ENCODE measurements at places on chromosomes 12 and 14.

DNA sequence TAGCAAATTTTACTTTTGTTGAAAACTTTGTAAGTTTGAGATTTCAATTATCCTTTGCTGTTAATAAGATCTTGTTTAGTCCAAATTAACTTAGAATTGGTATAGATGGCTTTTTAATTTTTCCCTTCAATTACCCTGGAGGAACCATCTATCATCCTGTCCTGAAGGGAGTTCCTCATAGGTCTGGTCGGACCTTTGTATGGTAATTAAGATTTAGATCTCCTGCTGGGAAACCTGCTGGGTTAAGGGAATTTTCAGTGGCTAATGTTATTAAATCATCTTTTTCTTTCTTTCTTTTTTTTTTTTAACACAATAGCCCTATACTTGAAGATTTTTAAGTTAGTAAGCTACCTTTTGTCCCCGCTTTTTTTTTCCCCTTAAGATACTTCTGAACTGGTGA lies 63.0 kb upstream of the PRMT8 start:
- no peak for DNase-seq

- DNase-seq, result no peak
These were observed 4.0 kb upstream of the INF2 start for GRCh38 chr14:104685216-104685997.

DNA sequence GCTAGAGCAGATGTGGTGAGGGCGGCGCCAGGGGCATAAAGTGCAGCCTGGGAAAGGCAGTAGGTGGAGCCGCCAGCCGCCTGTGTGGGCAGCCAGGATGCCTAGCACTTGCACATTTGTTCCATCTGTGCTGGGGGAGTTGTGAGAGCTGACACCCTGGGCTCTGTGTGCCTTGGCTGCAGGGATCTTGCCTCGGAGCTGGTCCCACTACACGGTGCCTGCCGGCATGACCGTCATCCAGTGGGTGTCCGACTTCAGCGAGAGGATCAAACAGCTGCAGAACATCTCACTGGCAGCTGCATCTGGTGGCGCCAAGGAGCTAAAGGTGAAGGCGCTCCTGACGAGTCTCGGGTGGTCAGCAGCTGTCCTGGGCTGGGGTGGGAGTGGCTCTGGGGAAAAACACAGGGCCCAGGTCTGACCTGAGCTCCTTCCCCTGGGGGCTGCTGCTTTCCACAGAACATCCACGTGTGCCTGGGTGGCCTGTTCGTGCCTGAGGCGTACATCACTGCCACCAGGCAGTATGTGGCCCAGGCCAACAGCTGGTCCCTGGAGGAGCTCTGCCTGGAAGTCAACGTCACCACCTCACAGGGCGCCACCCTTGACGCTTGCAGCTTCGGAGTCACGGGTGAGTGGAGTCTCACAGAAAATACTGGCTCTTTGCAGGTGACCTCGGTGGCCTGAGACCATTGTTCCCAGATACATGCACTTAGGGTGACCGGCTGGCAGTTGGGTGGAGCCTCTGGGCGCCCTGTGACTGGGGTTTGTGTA lies 37.4 kb downstream of the HSP90AA1 start:
- no peak for DNase-seq

- DNase-seq, result no peak
These were observed 144.1 kb upstream of the PTPRQ start for GRCh38 chr12:80299976-80300375.

DNA sequence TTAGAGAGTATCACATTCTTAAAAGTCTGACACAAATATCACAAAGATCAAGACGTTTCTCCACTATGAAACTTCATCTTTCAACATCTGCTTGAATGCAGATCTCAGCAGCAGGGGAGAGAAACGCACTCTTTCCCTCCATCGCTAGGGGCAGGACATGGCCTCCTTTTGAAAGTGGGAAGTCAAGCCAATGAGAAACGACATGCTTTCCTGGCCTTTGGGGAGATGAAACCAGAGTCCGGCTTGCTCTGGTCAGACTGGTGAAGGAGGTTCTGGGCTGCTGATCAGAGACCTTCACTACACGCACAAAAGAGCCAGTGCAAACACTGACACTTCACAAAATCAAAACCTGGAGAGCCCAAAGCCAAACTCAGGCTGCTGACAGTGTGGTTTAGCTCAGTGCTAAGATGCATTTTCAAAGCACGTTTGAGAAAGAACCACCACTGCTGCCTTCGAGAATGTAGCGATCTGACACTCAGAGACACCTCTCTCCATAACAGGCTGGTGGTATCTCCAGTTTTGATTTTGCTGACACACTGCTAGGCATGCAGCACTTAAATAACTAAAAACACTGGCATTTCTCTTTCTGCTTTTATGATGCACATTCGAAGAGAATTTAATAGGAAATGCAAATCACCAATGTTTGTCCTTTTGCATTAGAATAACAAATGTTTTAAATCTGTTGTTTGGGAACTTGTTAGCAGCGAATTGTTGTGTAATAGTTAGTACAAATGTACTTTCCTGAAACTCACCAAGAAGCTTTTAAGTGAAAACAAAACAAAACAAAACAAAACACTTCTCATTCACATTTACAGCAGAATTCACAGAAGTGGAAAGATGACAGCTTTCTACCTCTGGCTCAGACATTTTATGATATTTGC lies 93.9 kb upstream of the OVCH1 start:
- DNase-seq, result no peak

GRCh38 chr12:113030875-113031525 lies 25.5 kb upstream of the DTX1 start:
- peak; percentile 21 for DNase-seq

DNA sequence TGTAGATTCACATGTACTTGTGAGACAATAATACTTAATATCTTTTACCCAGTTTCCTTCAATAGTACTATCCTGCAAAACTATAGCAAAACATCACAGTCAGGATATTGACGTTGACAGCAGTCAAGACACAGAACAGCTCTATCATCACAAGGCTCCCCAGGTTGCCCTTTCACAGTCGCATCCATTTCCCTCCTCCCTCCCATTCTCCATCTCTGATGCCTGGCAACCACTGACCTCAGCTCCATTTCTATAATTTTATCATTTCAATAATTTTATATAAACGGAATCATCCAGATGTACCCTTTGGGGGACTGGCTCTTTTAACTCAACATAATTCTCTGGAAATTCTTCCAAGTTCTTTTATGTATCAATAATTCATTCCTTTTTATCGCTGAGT lies 81.5 kb downstream of the PLXNC1 start:
- DNase-seq, result no peak

DNA sequence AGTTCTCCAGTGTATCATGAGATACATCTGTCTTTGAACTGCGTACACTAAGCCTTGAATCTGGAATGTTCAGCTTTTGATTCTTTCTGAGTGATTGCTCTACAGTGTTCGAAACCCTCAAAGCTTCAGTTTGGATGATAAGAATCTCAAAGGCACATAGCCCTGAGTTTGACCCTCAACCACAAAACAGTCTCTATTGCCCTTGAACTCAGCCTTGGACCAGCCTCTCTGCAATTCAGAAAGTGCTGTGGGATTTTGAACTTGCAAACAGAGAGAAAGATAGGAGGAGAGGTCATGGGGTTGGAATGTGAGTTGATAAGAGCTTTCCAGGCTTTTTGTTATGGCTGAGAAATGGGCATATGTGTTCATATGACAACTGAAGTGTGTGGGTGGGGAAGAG lies 100.3 kb downstream of the MYRFL start:
- DNase-seq, result no peak

- no peak for DNase-seq
These were observed 141.8 kb upstream of the DYRK2 start for GRCh38 chr12:67506739-67507138.

DNA sequence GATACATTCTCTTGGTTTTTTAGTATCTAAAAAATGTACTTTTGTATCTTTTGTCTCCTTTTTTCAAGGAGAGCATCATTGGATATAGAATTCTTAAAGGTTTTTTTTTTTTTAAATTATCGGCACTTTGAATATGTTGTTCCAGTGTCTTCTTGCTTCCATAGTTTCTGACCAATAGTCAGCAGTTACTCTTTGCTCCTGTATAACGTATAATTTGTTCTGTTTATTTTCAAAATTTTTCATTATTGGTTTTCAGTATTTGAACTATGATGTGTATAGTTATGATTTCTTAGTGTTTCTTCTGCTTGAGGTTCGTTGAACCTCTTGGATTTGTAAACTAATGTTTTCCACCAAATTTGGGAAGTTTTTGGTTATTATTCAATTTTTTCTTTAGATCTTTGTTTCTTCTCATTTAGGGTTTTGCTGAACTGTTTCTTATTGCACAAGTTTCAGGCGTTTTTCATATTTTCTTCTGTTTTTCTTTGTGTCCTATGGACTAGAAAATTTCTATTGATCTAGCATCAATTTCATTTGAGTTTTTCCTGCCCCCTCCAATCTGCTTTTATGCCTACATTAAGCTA lies 93.9 kb downstream of the PLBD1 start:
- DNase-seq, result no peak

GRCh38 chr14:75548544-75548943 lies 26.3 kb downstream of the BATF start:
- DNase-seq, result no peak

GRCh38 chr12:4943067-4943937 lies 33.6 kb downstream of the KCNA1 start:
- DNase-seq, result no peak
